Activated naive CD4-positive, alpha-beta T cell treated with Interleukin-2 at 50 U/mL for 16 hours (primary cell): ENCODE measurements at places on chromosomes 5 and 9.

DNA sequence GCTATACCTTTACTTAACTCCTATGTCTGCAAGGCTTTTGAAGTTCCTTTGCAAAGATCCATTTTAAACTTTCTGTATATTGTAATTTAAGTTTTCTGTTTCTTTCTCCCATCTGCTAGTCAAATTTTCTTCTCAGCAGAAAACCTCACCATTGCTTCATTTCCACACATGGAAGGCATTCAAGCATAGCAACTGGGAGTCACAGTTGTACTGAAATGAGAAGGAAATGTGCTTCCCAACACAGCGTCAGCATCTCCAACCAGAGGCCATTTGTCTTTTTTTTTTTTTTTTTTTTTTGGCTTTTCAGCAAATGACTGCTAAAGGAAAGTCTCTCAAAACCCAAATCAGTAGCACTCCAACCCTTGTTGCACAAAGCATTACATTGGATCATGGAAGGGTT is 92.5 kb downstream of the RAB3C start:
- no peak for DNase-seq

- no peak for DNase-seq
Measured at GRCh38 chr5:14851597-14851996, 20.0 kb downstream of the ANKH start.

- DNase-seq, result no peak
Measured at GRCh38 chr9:7360513-7360912, 439.1 kb downstream of the DMAC1 start.

DNA sequence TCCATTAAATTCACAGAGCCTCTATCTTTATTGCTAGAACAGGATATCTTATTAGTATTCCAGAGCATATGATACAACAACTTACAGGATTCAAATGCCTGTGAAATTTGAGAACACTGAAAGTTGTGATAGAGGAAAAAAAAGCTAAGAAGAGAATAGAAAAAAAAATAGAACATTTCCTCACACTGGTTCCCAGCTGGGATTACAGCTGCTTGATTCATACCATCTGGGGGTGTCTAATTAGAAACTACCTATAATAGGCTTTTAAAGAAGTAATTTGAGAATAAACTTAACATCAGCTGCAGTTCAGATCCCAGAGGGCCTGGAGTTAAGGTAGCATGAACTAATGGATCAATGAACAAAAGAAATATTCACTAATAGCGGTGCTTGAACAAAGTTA is 922.0 kb downstream of the CDH12 start:
- DNase-seq, result no peak

DNA sequence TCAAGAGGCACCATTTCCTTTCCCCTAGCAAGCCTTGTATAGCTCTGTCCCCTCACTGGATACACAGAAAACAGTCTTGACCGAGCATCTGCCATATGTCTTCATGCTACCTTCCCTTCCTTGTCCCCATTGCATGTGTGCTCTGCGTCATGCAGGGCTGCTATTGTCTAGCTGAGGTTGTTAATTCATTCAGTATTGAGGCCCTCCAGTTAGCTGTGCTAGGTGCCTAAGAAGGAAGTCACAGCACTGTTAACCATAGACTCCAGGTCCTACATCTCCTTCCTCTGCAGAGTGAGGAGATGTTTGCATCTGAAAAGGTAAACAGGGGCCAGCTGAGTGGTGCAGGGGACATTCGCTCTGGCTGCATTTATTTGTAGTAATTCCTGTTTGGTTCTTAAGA is 48.2 kb downstream of the SLC1A3 start:
- DNase-seq, result no peak

DNA sequence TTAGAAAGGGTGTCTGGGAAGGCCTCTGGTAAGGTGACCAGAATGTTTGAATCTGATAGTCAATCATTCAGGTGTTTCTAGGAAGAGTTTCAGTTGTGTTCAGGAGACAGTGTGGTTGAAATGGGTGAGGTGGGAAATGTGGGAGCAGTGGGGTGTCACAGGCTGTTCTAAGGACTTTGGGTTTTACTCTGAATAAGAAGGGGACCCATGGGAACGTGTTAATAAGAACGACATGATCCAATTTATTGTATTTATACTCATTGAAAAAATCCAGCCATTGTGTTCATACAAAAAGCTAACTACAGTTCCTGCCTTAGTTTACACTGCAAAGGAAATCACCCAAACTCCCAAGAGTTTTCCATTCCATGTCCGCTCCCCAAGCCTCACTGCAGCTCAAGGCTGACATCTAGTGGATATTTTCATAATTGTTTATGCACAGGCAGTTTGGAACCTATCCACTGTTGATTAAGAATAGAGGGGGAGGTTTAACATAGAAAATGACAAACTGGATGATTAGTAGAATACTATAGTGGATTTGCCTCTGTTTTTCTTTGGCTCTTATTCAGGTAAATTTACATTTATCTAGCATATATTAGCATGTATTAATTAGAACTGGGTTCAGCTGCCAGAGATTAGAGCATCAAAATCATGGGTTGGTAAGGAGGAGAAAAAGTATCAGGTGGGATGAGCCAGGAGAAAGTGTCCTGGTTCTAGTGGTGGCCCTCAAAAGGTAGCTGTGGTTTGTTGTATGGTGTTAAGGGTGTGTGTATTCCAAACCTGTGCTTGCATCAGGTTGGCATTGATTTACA is 17.7 kb downstream of the CAVIN4 start:
- DNase-seq, result no peak

DNA sequence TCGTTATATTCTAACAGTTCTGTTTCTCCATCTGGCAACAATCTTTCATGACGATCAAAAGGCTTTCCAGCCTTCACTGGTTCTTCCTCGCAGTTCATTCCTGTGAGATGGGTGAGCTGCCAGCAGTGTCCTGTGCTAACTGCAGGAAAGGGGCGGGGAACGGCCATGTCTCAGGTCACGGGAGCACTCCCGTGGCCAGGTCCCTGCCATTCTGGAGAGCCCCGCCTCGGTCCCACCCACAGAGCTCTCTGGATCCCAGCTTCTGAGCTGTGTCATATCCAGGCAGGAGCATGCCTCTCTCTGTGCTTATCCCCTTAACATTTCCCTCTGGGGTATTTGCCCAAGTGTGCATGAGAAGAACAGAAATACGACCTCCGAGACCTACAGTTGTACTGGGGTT is 297.8 kb upstream of the IRX2 start:
- DNase-seq, result no peak
